ENCODE measurements at places on chromosomes 3 and 15. TPM values are rescaled to one million over a fixed set of nuclear protein-coding genes. Genes with fewer than 3 reads are reported as not detected.

- DNase-seq = peak; percentile 22
Observed at GRCh38 chr3:99286266-99286845, 352.0 kb upstream of the COL8A1 start.

DNA sequence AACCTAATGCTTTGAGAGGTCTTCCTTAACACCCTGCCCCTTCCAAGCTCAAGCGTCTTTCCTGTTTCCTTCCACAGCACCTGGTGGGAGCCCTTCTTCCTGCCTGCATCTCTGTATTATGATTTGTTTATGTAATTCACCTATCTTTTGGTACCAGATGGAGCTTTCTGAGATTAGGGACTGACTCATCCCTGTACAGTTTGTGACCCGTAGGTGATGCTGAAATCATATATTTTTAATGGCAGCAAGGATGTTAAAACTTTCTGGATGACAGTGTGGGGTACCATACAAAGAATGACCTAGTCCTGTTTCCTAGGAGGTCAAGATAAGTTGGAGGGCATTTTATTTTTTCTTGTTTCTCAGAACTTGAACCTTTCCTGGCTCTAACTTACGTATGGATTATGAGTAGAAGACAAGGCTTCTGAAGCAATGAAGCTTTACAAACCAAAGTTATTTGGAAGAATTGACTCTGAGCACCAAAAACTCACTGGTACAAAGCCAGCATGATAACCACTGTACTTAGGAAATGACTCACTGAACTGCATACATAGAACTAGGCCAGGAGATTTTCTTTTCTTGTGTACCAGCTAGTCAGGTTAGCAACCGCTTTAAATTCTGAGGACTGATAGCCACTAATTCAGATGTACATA is 46.6 kb downstream of the HHLA2 start:
- peak; percentile 84 for DNase-seq

DNA sequence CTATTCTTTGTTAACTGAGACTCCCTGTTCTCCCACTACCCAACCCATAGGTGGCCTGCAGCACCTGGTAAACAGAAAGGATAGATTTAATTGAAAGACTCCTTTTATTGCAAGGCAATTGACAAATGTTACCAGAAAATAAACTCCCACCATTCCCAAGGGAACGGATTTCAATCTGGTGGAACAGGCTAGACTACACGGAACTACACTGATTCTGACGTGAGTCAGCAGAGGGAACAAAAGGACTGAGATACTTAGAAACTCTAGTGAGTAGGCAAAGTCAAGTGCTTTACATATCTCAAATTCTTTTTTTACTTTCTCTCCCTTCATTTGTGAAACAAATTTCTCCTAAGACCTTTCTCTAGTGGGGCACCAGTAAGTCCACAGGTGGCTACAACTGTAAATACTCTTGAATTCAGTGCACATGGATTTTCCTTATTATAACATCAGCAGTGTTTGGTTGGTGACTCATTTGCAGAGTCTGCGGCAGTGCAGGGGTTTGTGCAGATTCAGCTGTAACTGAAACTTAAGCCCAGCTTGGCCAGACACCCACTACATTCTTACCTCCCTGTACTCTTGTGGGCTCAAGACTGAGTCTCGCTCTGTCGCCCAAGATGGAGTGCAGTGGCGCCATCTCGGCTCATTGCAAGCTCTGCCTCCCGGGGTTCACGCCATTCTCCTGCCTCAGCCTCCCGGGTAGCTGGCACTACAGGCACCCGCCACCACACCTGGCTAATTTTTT is 34.3 kb upstream of the PLSCR2 start:
- DNase-seq = peak; percentile 93

- peak; percentile 75 for DNase-seq
Observed at GRCh38 chr3:45055411-45056143, 29.5 kb downstream of the CLEC3B start.

DNA sequence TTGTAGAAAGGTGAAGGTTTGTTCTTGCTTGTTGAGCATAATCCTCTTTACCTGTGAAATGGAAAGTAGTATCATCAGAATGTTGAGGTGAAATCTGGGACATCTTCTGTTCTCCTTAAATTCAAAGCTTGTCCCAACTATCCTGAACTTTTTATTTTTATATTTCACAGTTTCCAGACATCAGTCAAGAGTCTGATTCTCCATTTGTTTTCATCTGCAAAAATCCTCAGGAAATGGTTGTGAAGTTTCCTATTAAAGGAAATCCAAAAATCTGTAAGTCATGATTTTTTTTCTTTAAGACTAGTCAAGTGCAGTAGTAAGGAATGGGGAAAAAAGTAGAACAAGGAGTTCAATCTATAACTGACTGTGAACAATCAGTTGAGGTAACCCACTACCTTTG is 15.5 kb upstream of the ZNF609 start:
- DNase-seq = no peak

DNA sequence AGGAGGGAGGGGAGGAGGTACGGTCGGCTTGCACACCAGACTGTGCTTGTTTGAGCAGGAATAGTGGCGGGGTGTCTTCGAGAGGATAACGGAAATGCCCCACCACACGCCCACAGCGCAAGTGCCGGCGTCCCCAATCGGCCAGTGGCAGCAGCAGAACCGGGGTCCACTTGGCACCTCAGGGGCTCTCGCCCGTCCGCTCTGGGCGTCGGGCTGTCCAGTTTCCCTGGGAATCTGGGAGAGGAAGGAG is 53.7 kb downstream of the CCDC54 start:
- DNase-seq = no peak

UBAP1L gene
- total RNA-seq = 3.8 TPM

SRP14 gene
- 135 TPM for total RNA-seq

NT5DC2 gene
- 68.2 TPM for total RNA-seq

SCN11A gene
- total RNA-seq = 0.25 TPM

Data from fibroblast of the aortic adventitia (primary cell).